ENCODE measurements at places on chromosomes 3 and 15.

DNA sequence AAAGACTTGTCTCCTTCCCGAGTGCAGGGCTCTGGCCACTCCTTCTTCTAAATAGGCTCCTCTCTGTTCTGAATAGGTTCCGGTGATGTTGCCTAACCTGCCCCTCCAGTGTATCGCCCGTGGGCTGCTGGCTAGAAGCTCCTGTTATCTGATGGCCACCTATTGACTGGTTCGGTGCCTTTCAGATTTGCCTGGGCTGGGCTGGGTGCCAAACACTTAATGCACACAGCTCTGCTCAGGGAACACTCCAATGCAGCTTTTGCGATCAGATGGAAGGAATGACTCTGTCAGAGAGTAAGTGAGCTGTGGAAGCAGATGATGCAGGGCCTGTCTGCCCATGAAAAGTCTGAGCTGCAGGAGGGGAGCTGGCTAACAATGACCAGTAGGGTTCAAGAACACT lies 112.9 kb downstream of the CORO2B start:
- DNase-seq = no peak

DNA sequence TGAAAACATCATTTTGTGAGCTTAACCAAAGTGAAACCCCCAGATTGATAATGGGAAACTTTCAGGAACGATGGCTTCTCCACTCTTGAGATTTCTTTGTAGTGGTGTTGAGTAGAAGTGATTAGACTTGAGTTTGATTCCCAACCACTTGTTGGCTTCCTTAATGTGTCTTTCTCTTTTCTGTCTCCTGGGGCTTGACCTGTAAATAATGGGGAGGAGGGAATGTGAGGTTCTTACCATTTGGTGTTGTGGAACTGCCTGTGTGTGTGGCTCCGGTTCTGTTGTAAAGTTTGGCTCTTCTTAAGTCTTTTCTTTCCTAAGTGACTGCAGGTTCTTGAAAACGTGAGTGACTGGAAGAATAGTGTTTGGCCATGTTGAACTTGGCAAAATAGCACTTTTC lies 2.7 kb downstream of the CDV3 start:
- no peak for DNase-seq

- DNase-seq = no peak
These were observed 94.7 kb upstream of the PDZRN3 start for GRCh38 chr3:73719413-73719851.

- no peak for DNase-seq
These were observed 33.0 kb upstream of the NR2E3 start for GRCh38 chr15:71777216-71777943.

GRCh38 chr15:101193120-101193644 lies 58.7 kb downstream of the CHSY1 start:
- DNase-seq = peak; percentile 82
